Prostate gland (tissue), 2 donors: ENCODE measurements at places on chromosomes 1 and 21. TPM values are rescaled to one million over a fixed set of nuclear protein-coding genes. Genes with fewer than 3 reads are reported as not detected.

DNA sequence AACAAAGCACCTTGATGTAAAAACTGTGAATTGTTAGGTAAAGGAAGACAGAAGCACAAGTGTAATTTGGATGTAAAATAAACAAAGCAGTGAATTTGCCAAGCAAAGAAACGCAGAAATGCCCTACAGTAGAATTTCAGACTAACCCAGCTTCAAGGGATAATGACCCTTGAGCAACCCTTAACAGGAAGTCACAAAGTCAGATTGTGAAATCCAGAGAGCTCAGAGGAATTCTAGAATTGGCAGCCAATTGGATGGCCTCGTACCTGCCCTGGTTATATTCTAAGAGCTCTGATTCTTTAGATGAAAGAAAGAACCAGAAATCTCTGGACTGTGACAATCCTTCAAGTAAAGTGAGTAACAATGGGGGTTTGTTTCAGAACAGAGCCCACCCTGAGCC is 152.7 kb upstream of the CHRM3 start:
- no peak overlapping the region for H3K4me3 ChIP-seq
- H3K4me1 ChIP-seq = no peaks in the 10 kb centered on the region
- no peak for DNase-seq
- no peaks in the 10 kb centered on the region for H3K36me3 ChIP-seq

The F5 gene
- 1.1 TPM for total RNA-seq

DNA sequence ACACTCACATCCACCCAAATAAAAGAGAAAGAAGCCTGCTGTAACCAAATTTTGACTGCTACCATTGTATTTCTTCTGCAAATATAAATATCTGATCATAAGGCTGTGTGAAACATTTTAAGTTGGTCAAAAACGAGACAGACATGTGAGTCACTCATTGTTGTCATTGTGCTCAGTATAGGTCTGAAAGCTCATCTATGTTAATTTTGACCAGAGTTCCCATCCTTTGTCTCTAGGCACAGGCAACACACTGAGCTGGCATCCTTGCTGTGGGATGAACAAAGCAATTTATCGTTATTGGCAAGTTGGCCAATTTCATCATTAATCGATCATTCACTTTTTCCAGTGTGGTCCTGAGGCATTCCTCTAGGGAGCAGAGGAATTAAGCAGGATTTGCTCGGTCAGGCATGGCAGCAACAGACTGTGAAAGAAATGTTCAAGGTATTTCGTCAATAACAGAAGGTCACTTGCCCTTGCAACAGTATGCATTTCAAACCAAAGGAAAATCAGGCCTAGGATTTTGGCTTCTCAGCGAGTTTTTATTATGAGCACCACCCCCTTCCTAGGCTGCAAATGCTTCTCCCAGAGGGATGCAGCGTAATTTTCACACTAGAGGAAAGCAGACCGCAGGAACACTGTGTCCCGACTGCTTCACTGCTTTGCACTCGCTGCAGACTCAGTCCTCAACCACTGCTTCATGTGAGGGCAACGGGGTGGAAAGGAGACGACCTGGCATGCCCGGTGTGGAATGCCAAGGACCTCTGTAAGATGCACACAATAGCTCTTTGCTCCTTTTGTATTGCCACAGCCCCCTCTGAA is 87.9 kb upstream of the SMYD2 start:
- no peaks in the 10 kb centered on the region for H3K4me1 ChIP-seq
- H3K27me3 ChIP-seq = peaks cover 3% of the 10 kb centered on the region
- no peak overlapping the region for H3K4me3 ChIP-seq
- no peaks in the 10 kb centered on the region for H3K36me3 ChIP-seq
- H3K27ac ChIP-seq = no peak overlapping the region
- no peak for DNase-seq

The LAX1 gene
- total RNA-seq = 0.40 TPM

DNA sequence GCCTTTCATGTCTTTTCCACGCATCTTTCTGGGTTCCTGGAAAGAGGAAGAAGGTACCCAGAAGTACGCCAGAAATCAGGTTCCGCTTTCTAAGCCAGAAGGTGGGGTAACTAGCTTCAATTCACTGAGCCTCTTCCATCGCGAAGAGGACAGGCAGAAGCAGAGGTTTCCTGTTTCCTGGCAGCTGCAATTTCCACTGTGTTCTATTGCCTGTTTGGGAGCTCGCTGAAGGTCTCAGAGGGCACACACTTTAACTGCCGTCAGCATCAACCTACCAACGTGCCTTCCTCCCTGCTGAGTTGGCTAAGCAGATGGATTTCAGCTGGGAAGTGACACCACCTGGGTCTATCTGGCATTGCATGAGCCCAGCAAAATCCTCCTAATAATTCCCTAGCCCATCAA is 10.0 kb downstream of the NCF2 start:
- no peak overlapping the region for H3K4me3 ChIP-seq
- H3K4me1 ChIP-seq = no peaks in the 10 kb centered on the region
- H3K27ac ChIP-seq = no peak overlapping the region

The AVPR1B gene
- not detected for total RNA-seq

- H3K27ac ChIP-seq = no peak overlapping the region
- DNase-seq = peak; percentile 47
- H3K27me3 ChIP-seq = no peaks in the 10 kb centered on the region
- no peaks in the 10 kb centered on the region for H3K36me3 ChIP-seq
These were observed 212.2 kb downstream of the LYPLAL1 start for GRCh38 chr1:219385787-219386427.

GRCh38 chr1:12678350-12678749 is 34.5 kb downstream of the AADACL4 start:
- H3K27ac ChIP-seq = no peak overlapping the region
- H3K27me3 ChIP-seq = no peaks in the 10 kb centered on the region
- H3K36me3 ChIP-seq = no peaks in the 10 kb centered on the region
- H3K4me1 ChIP-seq = no peaks in the 10 kb centered on the region
- no peak overlapping the region for H3K4me3 ChIP-seq

GRCh38 chr1:244010191-244010590 is 40.9 kb upstream of the ZBTB18 start:
- H3K27ac ChIP-seq = no peak overlapping the region
- H3K4me1 ChIP-seq = no peaks in the 10 kb centered on the region

GRCh38 chr1:211564084-211564483 is 14.9 kb downstream of the SLC30A1 start:
- H3K4me1 ChIP-seq = no peaks in the 10 kb centered on the region
- H3K36me3 ChIP-seq = no peaks in the 10 kb centered on the region
- H3K4me3 ChIP-seq = no peak overlapping the region
- H3K27ac ChIP-seq = no peak overlapping the region

The RIPPLY3 gene
- total RNA-seq = 0.34 TPM

The DCST1 gene
- total RNA-seq = not detected

DNA sequence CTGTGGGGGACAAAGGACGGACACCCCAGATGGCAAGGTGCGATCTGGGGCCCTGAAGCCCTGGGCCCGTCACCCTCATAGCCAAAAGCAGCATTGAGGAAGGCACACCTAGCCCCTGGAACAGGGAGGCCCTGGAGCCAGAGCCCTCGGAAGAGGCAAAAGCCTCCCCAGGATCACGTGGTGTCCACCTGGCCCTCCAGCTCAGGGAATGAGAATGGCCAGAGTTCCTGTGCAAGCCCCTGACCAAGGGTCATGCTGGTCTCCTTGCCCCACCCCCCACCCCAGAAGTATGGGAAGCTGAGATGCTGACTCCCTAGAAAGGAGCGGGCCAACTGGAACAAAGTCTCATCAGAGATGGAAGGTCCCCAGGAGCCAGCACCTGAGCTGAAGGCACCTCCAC is 1.0 kb upstream of the PDZK1IP1 start:
- H3K4me3 ChIP-seq = no peak overlapping the region
- H3K27ac ChIP-seq = peak overlapping the region; percentile 71
- H3K27me3 ChIP-seq = no peaks in the 10 kb centered on the region
- H3K36me3 ChIP-seq = no peaks in the 10 kb centered on the region
- no peaks in the 10 kb centered on the region for H3K4me1 ChIP-seq

The GJA8 gene
- not detected for total RNA-seq
